ENCODE measurements at places on chromosomes 11 and 22. TPM values are rescaled to one million over a fixed set of nuclear protein-coding genes. Genes with fewer than 3 reads are reported as not detected.
A peak's percentile ranks its signal among the peaks of the same experiment; 100 is the strongest.

Gene TCN1
- not detected for total RNA-seq

DNA sequence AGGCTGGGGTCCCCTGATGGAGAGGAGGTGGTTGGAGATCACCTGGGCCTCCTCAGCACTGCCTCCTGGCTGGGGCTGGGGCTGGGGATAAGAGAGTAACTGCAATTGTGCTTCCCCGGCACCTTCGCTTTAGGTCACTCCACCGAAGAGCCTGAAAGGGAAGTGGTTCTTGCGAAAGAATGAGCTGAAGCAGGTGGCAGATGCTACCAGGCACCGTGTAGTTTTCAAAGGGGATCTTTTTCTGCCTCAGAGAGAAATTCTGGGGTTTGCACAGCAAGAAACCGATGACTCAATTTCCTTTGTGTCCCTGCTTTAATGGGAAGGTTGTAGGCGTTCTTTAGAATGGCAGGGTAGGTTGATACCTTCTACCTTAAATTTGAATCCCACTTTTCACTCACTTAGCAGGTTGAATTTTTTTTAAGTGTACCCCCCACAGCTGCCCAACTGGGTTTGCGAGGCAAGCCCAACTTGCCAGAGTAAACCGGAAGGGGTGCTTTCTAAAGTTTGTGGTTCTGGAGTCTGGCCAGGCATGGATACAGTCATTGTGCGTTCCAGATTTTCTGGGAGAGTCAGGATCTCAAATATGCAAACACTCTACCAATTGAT, 5.3 kb downstream of the CD44 start:
- peak; percentile 81 for DNase-seq

DNA sequence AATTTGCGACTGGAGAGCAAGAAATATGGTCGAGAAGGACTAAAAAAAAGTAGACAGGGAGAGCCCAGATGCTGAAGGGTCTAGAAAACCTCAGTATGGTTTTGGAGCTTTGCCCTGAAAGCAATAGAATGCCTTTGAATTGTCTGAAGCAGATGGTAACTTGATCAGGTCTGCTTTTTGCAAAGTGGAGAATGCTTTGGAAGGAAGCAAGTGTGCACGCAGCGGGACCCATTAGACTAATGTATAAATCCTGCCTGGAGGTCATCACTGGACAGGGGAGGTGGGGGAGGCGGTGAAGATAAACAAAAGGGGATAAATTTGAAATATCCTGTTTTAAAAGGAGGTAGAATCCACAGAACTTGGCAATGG, 757 bp upstream of the HINFP start:
- no peak for DNase-seq

GRCh38 chr22:46036558-46037408, 59.8 kb upstream of the WNT7B start:
- DNase-seq: peak; percentile 85

DNA sequence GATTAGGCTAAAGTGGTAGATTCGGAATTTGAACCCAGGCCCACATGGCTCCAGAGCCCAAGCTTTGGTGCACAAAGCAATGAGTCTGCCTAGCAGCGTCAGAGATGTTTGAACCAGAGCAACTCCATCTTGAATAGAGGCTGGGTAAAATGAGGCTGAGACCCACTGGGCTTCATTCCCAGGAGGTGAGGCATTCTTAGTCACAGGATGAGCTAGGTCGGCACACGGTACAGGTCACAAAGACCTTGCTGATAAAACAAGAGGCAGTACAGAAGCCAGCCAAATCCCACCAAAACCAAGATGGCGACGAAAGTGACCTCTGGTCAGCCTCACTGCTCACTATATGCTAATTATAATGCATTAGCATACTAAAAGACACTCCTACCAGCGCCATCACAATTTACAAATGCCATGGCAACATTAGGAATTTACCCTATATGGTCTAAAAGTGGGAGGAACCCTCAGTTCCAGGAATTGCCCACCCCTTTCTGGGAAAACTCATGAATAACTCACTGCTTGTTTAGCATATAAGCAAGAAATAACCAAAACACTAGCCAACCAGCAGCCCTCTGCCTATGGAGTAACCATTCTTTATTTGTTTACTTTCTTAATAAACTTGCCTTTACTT, 40.3 kb upstream of the DAGLA start:
- no peak for DNase-seq

All from OCI-LY7 (cell line).